ENCODE measurements at places on chromosomes 7 and 10.

DNA sequence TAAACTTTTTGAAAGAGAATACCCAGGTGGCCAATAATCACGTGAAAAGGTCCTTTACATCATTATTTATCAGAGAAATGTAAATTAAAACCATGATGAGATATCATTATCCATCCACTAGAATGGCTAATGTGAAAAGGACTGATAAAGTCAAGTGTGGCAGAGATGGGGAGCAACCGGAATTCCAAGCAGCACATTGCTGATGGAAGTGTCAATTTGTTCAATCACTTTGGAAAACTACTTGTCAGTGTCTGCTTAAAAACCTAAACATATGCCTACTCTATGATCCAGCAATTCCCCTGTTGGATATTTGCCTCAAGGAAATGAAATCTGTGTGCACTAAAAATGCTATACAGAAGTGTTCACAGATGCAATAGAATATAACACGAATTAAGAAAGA, 465.6 kb downstream of the PLXNA4 start:
- DNase-seq = no peak

- no peak for DNase-seq
Measured at GRCh38 chr10:96673318-96674099, 46.8 kb downstream of the PIK3AP1 start.

- no peak for DNase-seq
Measured at GRCh38 chr7:22864855-22865601, 42.4 kb upstream of the TOMM7 start.

- DNase-seq = no peak
Measured at GRCh38 chr10:5103481-5103880, 9.3 kb downstream of the AKR1C3 start.

GRCh38 chr10:132142396-132143161, 44.2 kb upstream of the DPYSL4 start:
- no peak for DNase-seq

DNA sequence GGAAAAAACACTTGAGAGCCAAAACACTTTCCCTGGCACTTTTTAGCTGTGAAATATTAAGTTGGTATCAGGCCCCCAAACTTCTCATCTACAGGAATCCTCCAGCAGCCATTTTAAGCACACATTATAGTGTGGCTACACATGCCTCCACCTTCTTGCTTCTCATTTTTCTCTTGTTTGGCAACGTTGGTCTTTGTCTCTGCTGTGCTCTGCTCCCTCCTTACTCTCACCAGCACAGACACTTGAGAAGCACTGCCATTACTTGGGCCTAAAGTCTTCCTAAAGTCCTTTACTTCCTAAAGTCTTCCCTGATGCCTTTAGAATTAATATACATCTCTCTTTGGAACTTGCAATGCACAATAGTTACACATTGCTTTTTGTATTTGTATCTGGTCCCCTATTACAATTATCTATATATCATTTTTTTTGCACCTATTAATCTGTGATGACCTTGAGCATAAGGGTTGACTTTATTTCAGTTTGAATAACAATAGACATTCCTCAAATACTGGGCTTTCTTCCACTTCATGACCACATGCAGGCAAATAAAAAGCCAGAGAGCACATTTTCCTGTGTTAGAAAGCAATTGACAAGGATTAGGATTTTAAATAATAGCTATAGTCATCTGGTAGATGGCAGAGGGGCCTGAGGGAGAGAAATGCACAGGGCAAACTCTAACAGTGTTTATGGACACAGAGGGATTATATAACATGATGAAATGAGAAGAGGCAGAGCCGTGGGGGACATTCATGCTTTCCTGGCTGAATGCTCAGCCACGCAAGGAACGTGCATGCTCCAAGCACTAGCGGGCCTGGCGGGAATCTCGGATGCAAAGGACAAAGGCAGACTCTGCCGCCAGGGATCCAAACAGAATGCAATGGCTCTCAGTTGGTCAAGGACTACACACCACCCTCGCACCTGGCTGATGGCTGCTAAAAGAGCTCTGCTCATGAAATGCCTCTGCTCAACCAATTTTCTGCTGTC, 99.3 kb downstream of the CDC14C start:
- DNase-seq = no peak

DNA sequence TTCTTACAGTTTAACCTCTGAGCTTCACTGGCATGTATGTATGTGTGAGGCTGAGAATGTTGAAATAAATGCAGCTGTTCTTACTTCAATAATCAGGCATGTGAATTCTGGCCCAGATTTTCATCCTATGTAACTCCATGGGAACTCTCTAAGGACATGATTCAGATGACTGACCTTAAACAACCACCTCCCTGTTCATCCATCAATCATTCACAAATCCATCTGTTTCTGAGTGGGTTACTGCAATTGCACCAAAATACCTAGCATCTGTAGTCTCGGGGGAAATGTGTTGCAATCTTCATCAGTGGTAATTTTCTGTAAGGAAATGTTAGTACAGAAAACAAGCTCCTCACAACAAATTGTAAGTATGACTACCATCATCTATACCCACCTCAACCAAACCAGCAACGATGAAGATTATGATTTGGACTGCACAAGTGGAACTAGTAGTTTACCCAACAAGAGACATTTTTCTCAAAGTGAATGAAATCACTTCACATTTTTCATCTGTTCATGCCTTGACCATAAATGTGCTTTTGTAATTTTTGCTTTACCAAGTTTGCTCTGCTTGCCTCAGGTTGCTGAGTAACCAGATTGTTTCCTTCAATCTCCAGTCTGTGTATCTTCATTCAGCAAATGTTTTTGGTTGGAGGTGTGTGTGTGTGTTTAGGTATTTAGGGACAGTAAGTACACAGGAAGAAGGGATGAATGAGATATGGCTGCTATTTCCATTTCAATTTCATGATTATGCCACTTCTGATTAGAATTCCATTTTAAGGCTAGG, 65.7 kb upstream of the FZD8 start:
- DNase-seq = no peak

- DNase-seq = no peak
Measured at GRCh38 chr10:110433740-110434139, 64.0 kb upstream of the DUSP5 start.

DNA sequence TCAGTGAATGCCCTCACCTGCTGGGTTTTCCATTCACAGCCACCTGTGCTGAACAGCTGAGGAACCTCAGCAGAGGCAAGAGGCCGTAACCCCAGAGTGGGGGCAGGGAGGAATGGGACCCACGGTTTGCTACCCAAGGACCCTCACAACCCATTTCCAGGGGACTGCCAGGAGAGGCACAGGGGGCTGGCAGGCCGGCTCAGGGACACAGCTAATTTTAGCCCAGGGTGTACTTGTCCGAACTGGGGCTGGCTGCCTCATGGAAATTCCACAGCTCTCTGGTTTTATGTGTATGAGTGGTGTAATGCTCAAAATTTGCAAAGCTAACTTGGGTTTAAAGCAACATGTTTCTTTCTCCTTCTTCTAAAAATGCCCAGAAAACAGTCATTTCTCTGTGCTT, 42.2 kb downstream of the MINDY4 start:
- DNase-seq = no peak

- DNase-seq = peak; percentile 10
Measured at GRCh38 chr7:41576166-41576565, 126.7 kb downstream of the INHBA start.

DNA sequence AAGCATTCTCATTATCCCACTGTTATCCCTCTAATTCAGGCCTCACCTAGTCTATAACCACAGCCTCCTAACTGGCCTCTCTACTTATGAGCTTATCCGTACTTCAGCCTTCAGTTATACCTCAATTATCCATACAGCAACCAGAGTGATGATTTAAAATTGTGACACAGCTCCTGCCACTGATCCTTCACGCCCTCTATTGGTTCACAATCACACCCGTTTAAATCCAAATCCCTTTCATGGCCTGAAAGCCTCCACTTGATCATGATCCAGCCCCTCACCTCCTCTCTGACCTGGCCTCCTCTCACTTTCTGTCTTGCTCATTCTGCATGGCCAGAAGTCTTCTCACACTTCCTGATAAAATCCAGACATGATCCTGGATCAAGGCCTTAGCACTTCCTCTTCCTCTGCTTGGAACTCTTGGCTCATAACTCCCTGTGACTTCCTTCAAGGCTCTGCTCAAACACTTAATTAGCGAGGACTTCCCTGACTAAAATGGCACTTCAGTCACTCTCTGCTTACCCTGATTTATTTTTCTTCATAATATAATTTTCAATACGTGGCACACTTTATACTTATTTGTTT, 19.0 kb upstream of the TMEM26 start:
- peak; percentile 22 for DNase-seq

DNA sequence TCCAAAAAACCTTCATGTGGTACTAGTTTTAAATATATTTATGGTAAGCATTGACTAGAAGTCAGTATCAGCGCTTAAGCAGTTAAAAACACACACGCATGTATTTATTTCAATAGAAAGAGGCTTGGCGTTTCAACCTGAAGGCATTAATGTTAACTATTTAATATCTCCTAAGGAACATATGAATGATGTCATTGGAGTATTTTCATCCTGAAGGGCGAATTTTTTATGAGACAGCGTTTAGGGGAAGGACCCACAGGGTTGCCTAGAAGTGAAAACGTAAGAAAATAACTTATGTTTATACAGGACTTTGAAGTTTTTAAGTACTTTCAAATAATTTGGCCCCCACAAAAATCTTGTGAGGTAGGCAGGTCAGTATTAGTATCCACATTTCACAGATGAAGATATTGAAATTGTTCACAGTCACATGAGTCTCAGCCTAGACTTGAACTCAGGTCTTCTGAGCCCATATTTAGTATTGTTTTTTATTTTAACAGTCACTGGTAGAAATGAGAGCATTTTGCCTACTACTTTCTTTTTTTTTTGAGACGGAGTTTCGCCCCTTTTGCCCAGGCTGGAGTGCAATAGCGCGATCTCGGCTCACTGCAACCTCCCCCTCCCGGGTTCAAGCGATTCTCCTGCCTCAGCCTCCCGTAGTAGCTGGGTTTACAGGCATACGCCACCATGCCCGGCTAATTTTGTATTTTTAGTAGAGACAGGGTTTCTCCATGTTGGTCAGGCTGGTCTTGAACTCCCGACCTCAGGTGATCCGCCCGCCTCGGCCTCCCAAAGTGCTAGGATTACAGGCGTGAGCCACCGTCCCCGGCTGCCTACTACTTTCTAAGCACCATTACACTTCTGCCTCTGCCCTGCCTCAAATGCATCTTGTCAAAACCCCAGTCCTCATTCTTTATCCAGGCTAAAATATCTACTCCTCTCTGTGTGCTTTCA, 1.8 kb downstream of the SLK start:
- DNase-seq = no peak

DNA sequence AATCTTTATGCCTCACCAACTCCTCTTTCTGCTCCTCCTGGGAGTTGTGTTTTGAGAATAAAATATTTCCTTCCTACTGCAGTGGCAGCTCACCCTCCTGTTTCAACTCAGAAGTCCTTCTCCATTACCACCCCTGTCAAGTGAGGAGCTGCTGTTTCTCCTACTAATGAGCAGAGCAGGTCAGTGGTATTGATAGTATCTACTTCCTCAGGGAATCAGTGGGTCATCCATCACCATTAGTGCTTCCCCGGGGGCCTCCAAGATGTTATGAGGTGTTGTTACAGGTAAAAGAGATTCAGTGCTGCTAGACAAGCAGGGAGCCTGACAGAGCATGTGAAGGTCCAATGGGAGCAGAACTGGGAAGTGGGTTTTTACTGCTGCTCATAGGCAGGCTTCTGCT, 795.2 kb downstream of the REEP3 start:
- DNase-seq = no peak

GRCh38 chr10:119801998-119802538, 70.6 kb downstream of the MCMBP start:
- DNase-seq = no peak

- DNase-seq = peak; percentile 55
Measured at GRCh38 chr7:116024826-116025809, 5.4 kb downstream of the TFEC start.

DNA sequence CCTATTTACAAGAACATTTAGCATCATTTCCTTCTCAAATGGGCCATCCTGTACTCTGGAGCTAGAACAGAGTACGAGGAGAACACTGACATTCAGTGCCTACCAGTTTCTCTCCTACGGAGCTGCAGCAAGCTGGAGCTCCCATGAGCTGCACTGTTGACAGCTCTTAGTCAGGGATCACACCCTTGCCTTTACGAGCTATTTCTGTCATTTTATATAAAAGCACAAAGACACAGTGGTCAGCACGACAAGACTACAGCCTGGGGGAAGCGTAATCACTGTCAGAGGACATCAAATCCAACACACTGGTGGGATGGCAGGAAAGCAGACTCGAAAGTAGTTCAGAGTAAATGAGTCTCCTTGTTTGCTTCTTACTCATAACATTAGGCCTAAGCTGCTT, 2.7 kb downstream of the CDCA7L start:
- no peak for DNase-seq

DNA sequence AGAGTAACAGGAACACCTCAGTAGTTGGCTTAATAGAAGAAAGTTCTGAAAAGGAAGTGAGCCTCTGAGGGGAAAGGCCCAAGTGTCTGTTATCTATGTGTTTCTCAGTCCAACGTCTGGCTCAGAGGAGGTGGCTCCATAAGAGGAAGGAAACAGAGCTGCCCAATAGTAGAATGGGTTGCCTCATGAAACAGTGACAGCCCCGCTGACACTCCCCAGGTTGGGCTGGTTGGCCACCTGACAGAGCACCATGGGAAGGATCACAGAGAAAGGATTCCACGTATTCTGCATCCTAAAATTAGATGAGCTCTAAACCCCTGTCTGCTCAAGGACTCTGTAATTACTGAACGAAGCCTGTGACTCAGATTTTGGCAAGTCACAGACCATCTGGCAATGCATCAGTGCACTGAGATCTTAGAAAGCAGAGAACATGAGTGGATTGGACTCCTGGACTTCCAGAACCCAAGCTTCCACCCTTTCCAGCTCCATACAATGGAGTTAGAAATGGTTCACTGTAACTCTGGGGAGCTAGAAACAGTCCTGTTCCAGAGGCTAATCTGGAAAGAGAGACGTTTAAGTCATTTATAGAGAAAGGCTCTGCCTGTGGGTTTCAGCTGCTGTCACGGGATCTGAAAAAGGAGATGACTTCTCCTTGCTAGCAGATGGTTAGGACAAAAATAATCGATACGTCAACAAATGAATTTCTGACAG, 2.9 kb downstream of the PKD2L1 start:
- DNase-seq = no peak

GRCh38 chr7:114986190-114987180, 64.6 kb downstream of the MDFIC start:
- DNase-seq = no peak

DNA sequence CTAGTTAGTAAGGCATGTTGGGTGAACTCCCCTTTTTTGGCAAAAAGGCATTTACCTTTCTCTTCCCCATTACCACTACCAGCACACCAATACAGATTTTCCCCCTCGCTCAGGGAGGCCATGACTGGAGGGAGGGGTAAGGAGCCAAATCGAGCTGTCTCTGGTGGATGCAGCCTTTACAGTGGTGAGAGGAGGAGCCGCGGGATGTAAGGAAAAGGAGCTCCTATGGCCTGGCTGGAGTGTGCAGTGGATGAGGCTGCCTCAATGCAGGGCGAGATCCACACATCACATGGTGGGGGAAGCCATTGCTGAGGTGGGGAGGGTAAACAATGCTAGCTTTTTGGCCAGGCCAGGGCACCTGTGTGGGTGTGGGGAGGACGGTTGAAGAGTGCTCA, 416.2 kb downstream of the EXOC4 start:
- DNase-seq = no peak

GRCh38 chr10:96082748-96083147, 39.4 kb downstream of the CCNJ start:
- no peak for DNase-seq

GRCh38 chr7:51452694-51453093, 136.1 kb upstream of the COBL start:
- DNase-seq = no peak

- DNase-seq = no peak
Measured at GRCh38 chr7:82156168-82156567, 287.4 kb downstream of the CACNA2D1 start.
